Adipocyte (in vitro differentiated cells): ENCODE measurements at places on chromosomes 13 and 19.

- no peak for DNase-seq
These were observed 16.0 kb downstream of the TDRD3 start for GRCh38 chr13:60412909-60413616.

- DNase-seq: no peak
These were observed 96.8 kb downstream of the TSHZ3 start for GRCh38 chr19:31252441-31252840.

- DNase-seq: peak; percentile 72
These were observed 77.0 kb downstream of the LRRC63 start for GRCh38 chr13:46288570-46289259.

GRCh38 chr13:30892966-30893365 is 13.1 kb upstream of the MEDAG start:
- DNase-seq: peak; percentile 49

DNA sequence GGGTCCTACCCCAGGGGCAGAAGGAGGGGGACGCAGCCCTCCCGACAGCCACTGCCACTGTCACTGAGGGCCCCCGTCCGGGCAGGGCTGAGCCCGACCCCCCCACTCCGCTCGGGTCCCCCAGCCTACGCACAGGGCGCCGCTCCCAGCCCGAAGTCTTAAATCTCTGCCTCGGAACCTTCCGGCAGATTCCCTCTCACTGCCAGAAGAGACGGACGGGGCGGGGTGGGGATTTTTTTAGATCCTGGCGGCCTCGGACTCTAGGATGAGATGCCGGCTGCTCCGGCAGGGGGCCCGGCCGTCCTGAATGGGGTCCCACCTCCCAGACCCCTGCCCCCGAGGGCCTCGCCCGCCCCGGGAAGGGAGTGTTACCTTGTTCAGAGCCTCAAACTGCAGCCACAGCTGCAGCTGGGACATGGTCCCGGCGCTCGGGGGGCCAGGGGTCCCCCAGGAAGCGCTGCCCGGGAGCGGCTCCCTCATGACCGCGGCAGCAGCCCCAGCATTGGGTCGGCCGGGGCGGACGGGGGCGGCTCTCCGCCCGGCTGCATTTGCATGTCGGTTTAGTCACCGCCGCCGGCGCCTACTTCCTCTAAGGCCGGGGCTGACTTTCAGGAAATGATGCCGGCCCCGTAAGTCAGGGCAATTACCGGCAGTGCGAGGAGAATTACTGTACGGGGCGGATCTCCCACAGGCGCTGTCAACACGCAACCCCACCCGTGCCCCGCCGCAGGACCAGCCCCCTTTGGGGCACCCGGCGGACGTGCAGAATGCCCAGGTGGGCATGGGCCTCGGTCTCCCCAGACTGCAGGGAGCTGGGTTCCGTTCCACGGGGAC is 28.1 kb downstream of the GPX4 start:
- DNase-seq: peak; percentile 93

DNA sequence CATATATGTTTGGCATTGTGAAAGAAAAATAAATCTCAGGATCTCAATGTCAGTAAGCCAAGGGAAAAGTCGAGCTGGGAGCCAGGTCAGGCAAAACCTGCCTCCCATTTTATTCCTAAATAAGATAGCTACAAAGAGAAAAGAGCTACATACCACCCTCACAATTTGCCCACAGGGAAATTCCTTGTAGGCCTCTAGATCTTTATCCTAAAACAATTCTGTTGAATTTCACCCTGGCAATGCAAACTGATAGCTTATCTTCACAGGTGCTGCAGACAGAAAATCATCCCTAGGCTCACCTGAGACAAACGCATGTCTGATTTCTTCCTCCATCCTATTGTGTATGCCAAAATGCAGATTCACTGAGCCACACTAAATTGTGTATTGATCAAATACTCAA is 2587.1 kb downstream of the PCDH9 start:
- DNase-seq: no peak

DNA sequence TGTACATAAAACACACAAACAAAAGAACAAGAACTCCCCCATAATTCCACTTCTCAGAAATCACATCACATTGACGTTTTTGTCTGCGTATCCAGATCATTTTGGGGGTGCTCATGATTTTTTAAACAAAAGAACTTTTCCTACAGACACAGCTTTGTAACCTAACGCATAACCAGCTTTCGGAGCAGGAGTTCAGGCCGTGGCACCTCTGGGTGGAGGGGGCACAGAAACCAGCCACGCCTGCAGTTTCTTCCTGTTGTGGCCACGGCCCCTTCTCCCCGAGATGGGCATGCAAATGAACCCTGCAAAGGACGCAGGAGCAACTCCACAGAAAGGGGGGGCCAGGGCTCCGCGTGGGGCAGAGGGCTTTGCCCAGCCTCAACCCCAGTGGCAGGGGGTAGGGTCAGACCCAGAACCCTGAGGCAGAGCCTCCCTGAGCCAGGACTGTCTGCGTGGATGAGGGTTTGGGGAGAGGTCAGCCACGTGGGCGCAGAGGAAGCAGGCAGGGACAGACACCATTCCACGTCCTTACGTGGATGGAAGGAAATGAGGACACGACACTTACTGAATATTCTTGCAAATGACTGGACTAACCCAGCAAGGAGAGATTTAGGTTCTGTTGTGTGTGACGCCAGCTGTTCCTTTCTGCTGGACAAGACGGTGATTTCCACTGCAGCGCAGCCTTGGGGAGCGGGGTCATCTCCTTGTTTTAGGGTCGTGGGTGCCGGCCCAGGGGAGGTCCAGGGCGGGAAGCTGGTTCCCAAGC is 64.4 kb downstream of the RASA3 start:
- DNase-seq: no peak

DNA sequence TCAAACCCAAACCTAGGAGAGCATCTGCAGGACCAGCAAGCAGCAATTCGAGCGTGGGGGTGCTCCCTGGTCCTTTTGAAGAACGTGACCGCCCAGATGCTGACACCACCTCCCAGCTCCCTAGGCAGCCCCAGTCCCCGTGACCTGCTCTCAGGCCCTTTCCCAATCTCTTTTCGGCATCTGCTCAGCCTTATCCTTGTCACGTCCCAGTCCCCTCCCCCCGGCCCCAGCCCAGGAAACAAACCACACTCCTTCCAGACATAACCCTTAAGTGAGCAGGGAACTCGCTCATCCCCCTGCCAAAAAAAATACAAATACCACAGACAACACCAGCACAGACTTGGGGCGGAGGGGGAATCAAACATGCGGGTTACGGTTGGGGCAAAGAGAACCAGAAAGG is 3.3 kb downstream of the MLLT1 start:
- DNase-seq: peak; percentile 63

GRCh38 chr13:110773480-110773879 is 60.0 kb downstream of the ING1 start:
- DNase-seq: no peak
